ENCODE measurements at places on chromosomes 16 and 17.

DNA sequence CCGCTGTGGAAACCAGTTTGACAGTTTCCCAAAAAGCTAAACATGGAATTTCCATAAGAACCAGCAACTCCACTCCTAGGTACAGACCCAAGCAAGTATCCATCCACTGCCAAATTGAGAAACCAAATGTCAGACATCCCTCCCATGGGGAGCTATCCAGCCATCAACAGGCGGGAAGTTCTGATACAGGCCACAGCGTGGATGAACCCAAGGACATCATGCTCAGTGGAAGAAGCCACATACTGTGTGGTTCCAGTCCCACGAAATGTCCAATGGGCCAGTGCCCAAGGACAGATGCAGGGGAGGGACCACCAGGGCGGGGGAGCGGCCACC is 12.6 kb upstream of the BAIAP2 start:
- no peak for DNase-seq

GRCh38 chr16:84323606-84324005 is 28.9 kb downstream of the WFDC1 start:
- no peak for DNase-seq

GRCh38 chr17:66964930-66965800 is 658 bp downstream of the CACNG4 start:
- no peak for DNase-seq

- DNase-seq, result no peak
Measured at GRCh38 chr17:20141198-20141972, 132.2 kb downstream of the SPECC1 start.

DNA sequence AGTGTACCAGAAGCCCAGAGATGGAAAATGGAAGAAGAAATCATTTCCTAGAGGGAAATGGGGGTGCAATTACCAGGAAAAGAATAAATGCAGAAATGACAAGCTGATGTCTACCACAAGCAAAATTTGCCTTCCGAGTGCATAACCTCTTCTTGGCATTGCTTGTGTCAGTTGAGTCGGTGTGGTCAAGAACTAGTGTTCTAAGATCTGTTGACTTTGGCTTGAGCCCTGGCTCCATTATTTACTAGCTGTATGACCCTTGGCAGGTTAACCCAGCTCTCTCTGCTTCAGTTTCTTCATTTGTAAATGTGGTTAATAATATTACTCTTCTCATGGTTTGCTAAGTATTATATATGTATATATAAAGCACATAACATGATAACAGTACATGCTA is 273.0 kb upstream of the IRX5 start:
- no peak for DNase-seq

DNA sequence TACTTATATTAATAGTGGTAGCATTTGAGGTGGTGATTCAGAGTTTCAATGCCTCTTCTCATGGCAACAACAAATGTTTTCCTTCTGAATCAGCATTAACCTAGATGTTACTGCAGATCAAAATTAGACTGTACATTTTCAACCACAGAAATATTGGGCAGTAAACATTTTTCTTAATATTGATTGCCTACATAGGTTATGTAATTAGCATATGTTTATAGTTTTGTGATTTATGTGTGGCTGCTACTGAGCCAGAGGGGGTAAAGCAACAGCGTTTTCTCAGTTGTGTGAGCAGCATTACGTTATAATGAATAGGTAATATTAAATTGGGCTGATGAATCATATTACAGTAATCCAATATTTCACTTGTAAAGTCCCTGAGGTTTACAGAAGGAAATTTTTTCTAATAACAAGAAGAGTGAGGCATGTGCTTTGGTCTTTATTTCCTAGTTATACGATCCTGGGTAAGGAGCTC is 18.8 kb upstream of the BMERB1 start:
- DNase-seq, result no peak

DNA sequence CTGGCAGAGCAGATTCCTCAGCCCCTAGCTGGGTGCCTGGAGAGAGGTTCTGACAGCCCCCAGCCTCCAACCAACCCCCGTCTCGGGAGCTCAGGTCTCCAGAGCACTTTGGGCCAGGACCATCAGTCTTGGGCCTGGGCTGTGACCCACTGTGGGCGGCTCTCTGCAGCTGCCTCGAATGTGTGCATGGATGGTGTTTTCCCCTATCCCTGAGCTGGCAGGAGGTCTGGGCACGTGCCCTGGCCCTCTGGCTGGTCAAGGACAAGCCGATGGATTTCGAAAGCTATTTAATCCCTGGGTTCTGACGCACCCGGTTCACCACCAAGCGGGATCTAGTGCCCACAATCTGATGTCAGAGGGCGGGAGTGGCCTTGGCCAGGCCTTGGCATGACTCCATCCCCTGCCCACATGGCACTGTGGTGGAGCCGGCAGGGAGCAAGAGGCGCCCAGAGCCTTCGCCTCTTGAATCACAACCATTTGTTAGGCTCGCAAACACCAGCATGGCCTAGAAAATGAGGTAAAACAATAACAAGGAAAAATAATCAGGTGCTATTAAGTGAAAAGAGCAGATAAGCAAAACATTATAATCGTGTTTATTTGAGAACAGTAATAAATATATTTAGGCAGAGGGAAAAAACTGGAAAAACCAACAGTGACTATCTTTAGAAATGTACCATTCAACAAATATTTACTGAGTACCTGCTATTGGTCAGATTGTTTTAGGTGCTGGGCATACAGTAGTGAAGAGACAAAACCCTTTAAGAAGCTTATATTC is 69.3 kb upstream of the TOB1 start:
- DNase-seq, result no peak

- DNase-seq, result no peak
Measured at GRCh38 chr16:80231888-80232287, 308.9 kb upstream of the DYNLRB2 start.

- DNase-seq, result no peak
Measured at GRCh38 chr17:31411707-31412285, 20.3 kb downstream of the RAB11FIP4 start.

DNA sequence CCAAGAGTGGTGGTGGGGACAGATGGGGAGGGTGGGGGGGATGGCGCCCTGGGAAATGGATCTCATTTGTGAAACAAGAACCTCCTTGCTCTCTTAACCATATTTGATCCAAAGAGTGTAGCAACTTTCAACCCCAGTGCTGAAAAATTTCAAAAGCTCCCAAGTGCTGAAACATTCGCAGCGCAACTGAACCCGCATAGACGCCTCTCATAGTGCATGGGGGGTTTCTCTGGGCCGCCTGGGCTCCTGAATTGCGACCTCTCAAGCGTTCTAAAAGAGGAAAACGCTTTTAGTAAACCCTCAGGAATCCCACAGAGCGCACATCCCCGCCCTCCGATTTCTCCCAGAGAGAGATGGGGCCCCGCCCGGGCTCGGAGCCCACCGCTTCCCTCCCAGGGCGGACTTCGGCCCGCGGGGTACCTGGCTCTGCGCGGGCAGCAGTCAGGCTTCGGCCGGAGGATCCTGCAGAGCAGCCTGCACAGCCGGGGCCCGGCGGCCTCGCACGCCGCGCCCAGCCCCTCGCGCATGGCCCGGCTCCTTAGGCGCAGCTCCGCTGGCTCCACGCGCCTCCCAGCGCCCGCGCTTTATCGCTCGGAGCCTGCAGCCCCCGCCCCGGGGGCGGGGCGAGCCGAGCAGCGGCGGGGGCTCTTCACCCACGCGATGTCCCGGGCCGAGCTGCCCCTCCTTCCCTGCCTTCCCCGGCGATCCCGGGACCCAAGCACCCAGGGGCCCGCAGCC is 7.0 kb downstream of the NOS2 start:
- no peak for DNase-seq

- DNase-seq, result no peak
Measured at GRCh38 chr17:27919079-27919478, 25.9 kb upstream of the LYRM9 start.

- DNase-seq, result no peak
Measured at GRCh38 chr17:4316648-4317047, 49.8 kb downstream of the UBE2G1 start.

- DNase-seq, result no peak
Measured at GRCh38 chr16:19680881-19681340, 37.1 kb downstream of the KNOP1 start.

DNA sequence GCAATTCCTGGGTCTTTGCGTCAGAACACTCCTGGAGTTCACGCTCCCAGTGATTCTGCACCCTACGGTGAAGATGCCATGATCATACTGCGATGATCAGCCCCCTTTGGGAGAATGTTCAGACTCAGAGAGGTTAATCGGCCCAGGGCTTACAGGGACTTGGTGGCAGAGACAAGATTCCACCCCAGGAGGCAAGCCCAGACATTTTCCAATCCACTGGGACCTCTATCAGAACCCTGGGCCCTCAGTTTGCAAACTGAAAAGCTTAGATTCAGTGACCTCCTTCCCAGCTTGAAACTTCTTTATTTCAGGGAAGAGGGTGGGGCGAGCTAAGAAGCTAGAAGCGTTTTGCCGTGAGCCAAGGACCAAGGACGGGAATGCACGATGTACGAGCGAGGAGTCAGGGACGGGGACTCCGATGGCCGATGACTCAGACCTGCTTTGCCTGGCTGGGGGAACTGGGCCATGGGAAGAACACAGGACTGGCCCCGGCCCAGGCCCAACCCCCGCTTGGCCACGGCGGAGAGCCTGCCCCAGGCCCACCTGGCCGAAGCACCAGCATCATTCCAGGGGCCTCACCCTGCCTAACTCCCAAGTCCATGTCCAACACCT is 34.7 kb downstream of the SOCS3 start:
- DNase-seq, result no peak

GRCh38 chr16:19765860-19766553 is 47.9 kb downstream of the IQCK start:
- no peak for DNase-seq

DNA sequence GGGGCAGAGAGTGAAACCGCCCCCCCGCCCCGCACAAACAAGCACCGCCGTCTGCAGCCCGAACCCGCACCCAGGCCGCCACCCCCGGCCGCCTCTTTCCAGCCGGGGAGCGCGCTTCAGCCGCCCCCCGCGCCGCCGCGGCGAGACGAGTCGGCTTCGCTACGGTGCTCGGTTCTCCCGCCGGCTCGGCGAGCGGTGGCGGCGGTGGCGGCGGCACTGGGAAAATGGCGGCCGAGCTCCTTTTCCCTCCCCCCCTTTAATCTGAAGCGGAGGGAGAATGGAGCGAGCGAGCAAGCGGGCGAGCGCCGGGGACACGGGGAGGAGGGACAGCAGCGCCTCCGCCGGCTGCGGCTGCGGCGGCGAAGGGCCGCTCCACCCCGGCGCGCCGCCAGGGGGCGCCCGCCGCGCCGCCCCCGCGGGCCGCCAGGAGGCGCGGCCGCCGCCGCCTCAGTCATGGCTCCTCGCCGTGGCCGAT is at the start of gene KANSL1:
KANSL1 (minus strand) TSS at position 279 of the 475 bp plus-strand sequence. CDS start 21,286 bp downstream, outside the sequence.
- DNase-seq, result peak; percentile 74

DNA sequence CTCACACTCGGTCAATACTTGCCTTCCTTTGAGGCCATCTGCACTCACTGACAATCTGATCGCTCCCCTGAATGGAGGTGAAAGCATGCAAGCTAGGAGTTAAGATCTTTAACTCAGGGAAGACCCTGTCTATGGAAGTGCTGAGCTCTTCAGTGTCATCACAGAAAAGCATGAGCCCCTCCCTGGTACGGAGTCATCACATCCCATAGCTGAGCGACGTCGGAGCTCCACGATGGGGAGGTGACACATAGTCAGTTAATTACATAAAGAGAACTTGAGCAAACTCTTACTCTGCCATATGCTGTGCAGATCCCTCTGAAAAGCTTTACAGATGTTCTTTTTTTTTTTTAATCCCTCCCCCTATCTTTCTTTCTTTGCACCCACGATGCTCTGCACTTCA is 463.2 kb downstream of the WWOX start:
- DNase-seq, result no peak

DNA sequence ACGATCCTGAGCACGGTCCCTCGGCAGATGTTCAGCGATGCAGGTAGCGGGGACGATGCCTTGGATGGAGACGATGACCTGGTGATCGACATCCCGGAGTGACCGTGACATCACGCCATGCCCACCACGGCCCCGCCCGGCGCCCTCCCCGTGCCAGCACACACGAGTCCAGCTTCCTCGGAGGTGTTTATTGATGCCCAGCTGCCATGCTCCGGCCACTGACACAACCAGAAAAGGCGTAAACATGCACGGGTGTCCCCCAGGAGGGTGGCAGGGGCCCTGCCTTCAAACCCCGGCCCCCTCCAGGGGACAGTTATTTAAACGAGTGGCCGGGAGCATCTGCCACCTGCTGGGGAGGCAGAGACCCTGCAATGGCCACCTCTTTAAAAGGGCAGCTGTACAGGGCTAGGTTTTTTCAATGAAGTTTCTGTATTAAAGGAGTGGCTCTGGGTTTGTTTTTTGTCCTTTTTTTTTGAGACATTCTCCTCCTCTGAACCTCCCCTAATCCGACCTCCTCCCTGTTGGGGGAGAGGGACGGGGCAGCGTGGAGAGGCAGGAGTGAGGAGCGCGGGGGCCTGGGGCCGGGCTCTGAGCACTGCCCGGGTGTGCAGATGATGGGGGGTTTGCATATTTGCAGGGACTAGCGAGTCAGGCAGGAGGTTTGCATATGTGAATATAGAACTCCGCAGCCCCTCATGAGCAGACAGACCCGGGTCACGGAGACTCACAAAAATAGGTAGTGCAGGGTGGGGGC is 5.3 kb downstream of the DOC2A start:
- no peak for DNase-seq

DNA sequence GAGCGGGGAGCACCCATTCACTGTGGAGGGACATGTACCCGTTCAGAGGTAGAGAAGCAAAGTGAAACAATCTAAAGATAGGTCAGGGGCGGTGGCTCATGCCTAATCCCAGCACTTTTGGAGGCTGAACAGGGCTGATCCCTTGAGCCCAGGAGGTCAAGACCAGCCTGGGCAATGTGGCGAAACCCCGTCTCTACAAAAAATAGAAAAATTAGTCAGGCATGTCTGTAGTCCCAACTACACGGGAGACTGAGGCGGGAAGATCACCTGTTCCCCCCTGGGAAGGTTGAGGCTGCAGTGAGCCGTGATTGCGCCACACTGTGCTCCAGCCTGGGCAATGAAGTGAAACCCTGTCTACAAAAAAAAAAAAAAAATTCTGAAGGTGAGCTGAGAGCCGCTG is 21.7 kb downstream of the MYL4 start:
- no peak for DNase-seq

DNA sequence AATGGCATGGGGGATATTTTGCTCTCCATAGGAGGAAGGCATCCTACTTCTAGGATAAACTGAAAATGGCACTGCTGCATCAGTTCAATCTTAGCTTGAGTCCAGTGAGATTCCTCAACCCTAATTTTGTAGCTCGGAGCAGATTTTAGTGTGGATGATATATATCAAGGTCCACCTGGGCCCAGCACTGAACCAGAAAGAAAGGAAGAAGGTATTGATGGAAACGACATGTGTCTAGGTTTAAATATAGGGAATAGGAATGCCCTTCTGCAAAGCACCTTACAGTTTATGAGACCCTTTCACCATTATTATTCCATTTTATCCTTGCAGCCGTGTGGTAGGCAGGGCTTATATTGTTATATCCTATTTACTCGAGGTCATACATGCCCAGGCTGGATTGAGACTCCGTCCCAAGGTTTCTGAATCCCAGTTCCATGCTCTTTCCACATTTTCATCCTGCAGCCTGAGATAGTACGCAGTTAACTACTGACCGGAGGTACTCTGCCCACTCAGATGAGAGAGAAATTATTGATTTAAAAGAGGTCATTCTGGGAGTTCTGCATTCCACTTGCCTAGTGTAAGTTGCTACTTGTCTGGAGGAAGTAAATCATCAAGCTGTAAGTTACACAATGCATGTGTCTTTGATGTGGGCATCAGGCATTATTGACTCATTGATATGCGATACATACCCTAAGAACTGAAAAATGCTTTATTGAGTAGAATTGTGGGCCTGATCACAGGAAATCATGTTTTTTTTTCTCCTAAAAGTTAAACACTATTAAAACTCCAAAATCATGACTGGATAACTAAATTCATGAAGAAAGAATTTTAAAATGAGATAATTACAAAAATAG is 10.1 kb downstream of the KRT39 start:
- no peak for DNase-seq

GRCh38 chr17:62592341-62593099 is 35.0 kb upstream of the MRC2 start:
- DNase-seq, result no peak

Data from activated CD4-positive, alpha-beta T cell treated with anti-CD3 and anti-CD28 coated beads, Interleukin-2, amount 50 U/mL, for 24 hours (primary cell).